SJSA1 (cell line): ENCODE measurements at places on chromosomes 6 and 20. TPM values are rescaled to one million over a fixed set of nuclear protein-coding genes. Genes with fewer than 3 reads are reported as not detected.

- DNase-seq = no peak
- no peaks in the 10 kb centered on the region for H3K27me3 ChIP-seq
- no peaks in the 10 kb centered on the region for H3K36me3 ChIP-seq
- H3K27ac ChIP-seq = no peak overlapping the region
Observed at GRCh38 chr6:75906871-75907270, 157.8 kb downstream of the MYO6 start.

LYRM4 gene
- total RNA-seq = 21.2 and 23.0 TPM in 2 replicates

DNA sequence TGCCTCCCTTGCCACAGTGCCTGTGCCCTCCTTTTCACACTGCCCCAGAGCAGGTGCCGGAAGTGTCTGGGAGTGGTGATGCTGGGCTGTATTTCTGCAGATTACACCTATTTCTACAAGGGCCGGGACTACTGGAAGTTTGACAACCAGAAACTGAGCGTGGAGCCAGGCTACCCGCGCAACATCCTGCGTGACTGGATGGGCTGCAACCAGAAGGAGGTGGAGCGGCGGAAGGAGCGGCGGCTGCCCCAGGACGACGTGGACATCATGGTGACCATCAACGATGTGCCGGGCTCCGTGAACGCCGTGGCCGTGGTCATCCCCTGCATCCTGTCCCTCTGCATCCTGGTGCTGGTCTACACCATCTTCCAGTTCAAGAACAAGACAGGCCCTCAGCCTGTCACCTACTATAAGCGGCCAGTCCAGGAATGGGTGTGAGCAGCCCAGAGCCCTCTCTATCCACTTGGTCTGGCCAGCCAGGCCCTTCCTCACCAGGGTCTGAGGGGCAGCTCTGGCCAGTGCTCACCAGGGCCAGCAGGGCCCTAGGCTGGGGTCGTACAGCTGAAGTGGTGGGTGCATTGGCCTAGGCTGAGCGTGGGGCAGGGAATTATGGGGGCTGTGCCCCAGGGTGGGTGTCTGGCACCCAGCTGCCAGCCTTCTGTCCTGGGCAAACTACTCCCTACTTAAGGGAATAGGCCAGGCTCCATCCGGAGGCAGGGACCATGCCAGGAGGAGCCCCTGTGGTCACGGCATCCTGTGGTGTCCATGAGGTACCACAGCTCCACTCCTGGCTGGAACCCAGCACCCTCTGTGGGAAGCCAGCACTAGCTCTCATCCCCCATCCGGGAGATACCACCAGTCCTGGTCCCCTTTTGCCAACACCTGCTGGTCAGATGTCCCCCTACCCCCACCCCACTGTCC lies 3.5 kb downstream of the MMP24OS start:
- H3K4me1 ChIP-seq = peaks cover 17% of the 10 kb centered on the region
- no peaks in the 10 kb centered on the region for H3K27me3 ChIP-seq
- H3K4me3 ChIP-seq = no peak overlapping the region
- H3K36me3 ChIP-seq = peaks cover 73% of the 10 kb centered on the region
- DNase-seq = no peak

BFSP1 gene
- 8.0 and 9.4 TPM in 2 replicates for total RNA-seq

TFAP2B gene
- total RNA-seq = not detected in 2 replicates

FRK gene
- 0.66 and 0.91 TPM in 2 replicates for total RNA-seq

- no peak overlapping the region for H3K4me3 ChIP-seq
- no peaks in the 10 kb centered on the region for H3K27me3 ChIP-seq
- DNase-seq = no peak
- H3K4me1 ChIP-seq = no peaks in the 10 kb centered on the region
- no peaks in the 10 kb centered on the region for H3K36me3 ChIP-seq
- H3K27ac ChIP-seq = no peak overlapping the region
Observed at GRCh38 chr20:38181207-38181801, 16.2 kb upstream of the TGM2 start.

- no peaks in the 10 kb centered on the region for H3K27me3 ChIP-seq
- no peak for DNase-seq
- H3K36me3 ChIP-seq = no peaks in the 10 kb centered on the region
- no peak overlapping the region for H3K27ac ChIP-seq
- H3K4me1 ChIP-seq = no peaks in the 10 kb centered on the region
Observed at GRCh38 chr20:51598556-51598955, 56.0 kb upstream of the NFATC2 start.

DNA sequence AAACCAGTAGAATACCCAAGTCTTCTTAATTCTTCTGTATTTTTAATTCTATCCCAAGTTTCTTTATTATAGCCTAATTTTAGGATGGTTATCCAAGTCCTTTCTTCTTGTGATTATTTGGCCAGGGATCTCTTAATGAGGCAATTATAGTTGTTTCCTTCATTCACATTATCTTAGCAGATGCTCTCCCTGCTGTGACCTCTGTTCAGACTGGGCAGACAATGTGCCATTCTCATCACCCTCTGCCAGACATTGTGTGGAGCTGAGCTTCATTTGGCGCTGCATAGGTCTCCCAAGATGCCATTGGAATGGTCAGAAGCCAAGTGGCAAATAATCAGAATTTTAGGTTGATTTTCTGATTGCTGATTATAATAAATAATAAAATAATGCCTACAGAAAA lies 79.4 kb downstream of the LIN28B start:
- no peak overlapping the region for H3K27ac ChIP-seq
- DNase-seq = no peak
- H3K4me3 ChIP-seq = no peak overlapping the region
- H3K4me1 ChIP-seq = no peaks in the 10 kb centered on the region

TMEM151B gene
- total RNA-seq = not detected in 2 replicates
